RCC 7860 (cell line): ENCODE measurements at places on chromosomes 7 and 10.

GRCh38 chr7:45358287-45358686, 200.7 kb downstream of the RAMP3 start:
- DNase-seq = no peak

DNA sequence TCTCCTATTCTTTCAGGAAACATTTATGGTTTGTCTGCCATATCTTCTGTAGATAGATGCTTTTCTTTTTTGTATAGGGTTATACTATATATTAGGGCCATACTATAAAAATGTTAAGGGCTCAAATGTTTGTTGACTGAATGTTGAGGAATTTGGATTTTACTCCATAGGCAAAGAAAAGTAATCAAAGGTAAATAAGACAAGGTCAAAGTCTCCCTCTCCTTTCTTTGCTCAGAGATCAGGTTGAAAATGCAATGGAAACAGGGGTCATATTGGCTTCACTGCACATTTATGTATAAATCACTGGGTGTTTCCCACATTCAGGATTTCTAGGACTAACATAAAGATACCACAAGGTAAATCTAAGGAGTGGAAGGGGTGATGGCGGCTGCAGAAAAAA, 291.4 kb upstream of the FZD8 start:
- DNase-seq = no peak

DNA sequence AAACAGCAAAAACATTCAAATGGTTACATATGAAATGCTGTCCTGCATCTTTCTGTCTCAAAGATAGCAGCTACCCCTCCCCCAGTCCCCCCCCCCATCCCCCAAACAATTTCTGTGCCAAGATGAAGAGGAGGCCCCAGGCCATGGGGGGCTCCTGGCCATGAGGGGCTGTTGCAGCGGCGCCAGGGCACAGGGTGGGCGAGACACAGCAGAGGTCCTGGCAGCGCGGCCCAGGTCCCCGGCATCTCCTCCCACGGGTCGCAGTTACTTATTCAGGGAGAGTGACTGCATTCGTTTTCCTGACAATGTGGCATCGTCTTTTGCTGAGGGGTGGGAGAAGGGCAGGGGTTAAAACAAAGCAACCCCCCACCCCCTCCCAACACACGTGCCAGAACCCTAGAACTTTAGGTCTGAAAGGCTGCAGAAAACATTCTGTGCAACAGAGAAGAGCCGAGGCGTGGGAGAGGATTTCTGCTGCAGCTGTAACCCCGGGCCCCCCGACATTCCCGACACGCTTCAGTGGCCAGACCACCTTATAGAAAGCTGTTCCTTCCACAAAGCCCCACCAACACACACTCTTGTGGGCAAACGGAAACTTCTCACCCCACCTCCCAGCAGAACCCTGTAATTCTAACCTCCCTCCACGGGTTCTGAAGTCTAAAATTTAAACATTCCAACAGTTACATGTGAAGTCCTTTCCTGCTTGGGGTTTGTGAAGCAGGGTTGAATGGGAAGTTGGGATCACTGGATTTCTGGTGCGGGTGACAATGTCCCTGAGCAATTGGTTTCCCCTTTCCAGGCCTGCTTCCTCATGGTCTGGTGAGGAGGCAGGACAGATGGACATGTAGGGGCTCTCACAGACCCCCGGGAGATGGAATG, 11.7 kb downstream of the PDAP1 start:
- DNase-seq = no peak

DNA sequence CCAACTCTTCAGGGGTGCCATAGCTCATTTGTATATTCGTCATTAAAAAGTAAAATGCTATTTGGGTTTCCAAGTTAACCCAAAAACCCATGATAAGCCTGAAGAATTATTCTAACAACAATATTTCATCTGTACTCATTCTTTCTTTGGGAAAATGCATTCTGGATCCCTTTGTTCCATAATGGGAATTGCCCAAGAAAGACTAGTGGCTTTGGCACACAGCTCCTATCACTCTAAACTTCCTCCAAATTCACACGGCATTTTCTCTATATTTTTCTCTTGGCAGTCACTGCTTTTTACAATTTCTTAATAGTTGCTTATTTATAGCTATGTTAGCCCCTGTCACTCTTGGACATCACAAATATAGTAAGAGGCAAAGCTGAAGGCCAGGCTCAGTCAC, 29.1 kb downstream of the CHCHD3 start:
- DNase-seq = no peak
